Mammary microvascular endothelial cell (primary cell): ENCODE measurements at places on chromosomes 12 and 14. TPM values are rescaled to one million over a fixed set of nuclear protein-coding genes. Genes with fewer than 3 reads are reported as not detected.

GATC gene
- total RNA-seq = 17.2 and 19.0 TPM in 2 replicates

LRCOL1 gene
- total RNA-seq = not detected in 2 replicates

PRIMA1 gene
- not detected in 2 replicates for total RNA-seq

VASH1 gene
- 10.1 and 11.7 TPM in 2 replicates for total RNA-seq

NKX2-1 gene
- total RNA-seq = not detected in 2 replicates

RGS6 gene
- total RNA-seq = not detected in 2 replicates

PIK3C2G gene
- under 0.01 and 0.25 TPM in 2 replicates for total RNA-seq

TCL1B gene
- not detected in 2 replicates for total RNA-seq

AQP6 gene
- total RNA-seq = not detected in 2 replicates

RASSF9 gene
- 0.47 and 1.1 TPM in 2 replicates for total RNA-seq

GPRC5A gene
- total RNA-seq = 50.8 and 57.3 TPM in 2 replicates

COPZ1 gene
- total RNA-seq = 138 and 171 TPM in 2 replicates

IL26 gene
- not detected in 2 replicates for total RNA-seq

PPFIA2 gene
- total RNA-seq = not detected in 2 replicates

CLEC4D gene
- total RNA-seq = not detected in 2 replicates
